ENCODE measurements at places on chromosomes 13 and 19.
A peak's percentile ranks its signal among the peaks of the same experiment; 100 is the strongest.

DNA sequence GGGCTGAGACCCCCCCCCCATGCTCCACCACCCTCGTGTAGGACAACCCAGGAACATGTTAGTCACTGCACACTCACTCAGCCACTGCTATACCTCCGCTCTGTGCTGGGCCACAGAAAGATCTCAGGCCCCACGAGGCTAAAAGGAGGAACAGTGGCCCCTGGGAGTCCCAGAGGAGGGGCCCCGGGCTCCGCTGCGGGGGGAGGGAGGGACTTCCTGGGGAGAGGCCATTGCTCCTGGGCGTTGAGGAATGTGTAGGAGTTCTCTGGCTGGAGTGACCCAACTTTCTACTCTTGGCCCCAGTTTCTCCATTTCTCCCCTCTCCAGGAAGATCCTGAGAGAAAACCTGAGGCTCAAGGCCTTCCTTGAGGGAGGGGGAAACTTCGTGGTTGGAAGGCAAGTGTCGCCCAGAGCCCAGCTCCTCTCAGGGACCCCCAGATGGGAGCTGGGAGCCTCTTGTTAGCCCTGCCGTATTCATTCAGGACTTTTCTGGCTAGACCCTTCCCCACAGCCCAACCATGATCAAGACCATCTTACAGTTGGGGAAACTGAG, 13.6 kb downstream of the ONECUT3 start:
- ATAC-seq, result no peak

GRCh38 chr19:29682236-29682895, 17.1 kb downstream of the PLEKHF1 start:
- ATAC-seq, result no peak

GRCh38 chr19:19554074-19555023, 16.3 kb downstream of the CILP2 start:
- peak; percentile 65 for ATAC-seq

DNA sequence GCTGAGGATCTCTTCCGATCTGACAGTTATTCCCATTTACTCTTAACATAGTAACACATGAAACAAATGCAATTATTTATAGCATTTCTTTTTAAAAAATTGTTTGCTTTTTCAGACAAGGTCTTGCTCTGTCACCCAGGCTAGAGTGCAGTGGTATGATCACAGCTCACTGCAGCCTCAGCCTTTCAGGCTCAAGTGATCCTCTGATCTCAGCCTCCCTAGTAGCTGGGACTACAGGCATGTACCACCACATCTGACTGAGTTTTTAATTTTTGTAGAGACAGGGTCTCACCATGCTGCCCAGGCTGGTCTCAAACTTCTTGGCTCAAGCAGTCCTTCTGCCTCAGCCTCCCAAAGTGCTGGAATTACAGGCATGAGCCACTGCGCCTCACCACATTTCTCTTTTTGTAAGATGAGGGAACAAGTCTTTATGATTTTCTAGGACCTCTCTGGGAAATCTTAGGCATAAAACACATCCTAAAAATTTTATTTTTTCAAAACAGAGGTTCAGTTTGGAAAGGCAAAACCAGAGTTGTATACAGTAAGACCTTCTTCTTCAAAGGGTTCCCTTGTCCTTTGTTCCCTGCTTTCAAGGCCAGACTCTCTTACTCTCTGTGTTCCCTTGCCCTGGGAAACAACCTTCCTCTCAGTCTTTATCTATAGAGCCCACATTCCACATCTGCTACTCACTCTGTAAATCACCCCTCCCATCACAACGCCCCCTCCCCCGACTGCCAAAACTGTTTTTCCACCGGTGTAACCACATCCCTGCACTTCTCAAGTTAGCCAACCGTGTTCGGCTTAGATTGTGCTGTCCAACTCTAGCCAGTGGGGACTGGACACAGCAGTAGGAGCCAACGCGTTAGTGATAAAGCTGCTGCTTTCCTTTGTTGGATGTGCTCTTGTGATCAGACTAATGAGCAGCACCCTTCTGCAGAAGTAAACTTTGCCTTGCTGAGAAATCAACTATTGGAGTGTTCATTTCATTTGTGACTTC, 56.2 kb downstream of the DHRS12 start:
- ATAC-seq, result no peak

DNA sequence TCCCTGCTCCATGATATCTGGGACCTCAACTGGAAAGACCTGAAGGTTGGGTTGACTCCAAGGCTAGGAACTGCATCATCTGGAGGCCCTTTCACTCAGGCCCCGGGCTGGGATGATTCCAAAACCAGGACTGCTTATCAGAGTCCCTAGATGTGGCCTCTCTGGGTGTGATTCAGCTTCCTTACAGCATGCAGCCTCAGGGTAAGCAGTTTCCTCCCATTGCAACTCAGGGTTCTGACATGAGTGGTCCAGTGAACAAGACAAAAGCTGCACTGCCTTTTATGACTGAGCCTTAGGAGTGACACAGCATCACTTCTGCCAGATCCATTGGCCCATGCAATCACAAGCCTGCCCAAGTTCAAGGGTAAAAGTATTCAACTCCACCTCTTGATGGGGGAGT, 502.8 kb downstream of the COG6 start:
- no peak for ATAC-seq

DNA sequence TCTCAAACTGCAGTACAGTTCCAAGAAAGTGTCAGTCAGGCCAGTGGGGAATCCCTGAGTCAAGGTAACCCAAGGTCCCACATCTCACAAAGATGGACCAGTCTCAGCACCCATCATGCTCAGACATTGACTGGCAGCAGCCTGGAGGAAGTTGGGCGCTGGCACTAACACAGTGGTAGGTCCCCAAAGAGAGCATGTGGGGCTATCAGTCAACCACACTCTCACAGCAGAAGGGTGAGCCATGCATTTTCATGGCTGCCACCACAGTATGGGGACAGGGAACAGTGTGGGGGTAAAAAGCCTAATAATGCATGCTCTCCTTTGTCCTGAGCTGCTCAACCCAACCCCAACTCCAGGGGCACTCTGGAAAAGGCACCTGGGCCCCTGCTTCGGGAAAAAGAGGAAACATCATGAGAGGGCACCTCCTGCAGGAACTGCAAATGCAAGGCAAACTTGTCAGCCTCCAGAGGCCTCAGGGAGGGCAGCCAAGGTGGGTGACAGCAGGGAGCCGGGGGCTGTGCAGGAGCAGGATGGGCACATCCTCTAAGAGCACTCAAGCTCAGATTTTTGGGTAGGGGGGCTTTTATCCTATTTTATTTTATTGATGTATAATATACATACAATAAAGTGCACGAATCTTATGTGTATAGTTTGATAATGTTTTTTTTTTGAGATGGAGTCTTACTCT, 9.5 kb upstream of the PLEKHF1 start:
- no peak for ATAC-seq

- ATAC-seq, result 0 out of 3 replicates have a peak, but pooled peaks have one; percentile 40
Measured at GRCh38 chr13:65656740-65657329, 1573.3 kb downstream of the PCDH9 start.

- no peak for ATAC-seq
Measured at GRCh38 chr19:50434525-50434924, 1.8 kb downstream of the MYBPC2 start.

DNA sequence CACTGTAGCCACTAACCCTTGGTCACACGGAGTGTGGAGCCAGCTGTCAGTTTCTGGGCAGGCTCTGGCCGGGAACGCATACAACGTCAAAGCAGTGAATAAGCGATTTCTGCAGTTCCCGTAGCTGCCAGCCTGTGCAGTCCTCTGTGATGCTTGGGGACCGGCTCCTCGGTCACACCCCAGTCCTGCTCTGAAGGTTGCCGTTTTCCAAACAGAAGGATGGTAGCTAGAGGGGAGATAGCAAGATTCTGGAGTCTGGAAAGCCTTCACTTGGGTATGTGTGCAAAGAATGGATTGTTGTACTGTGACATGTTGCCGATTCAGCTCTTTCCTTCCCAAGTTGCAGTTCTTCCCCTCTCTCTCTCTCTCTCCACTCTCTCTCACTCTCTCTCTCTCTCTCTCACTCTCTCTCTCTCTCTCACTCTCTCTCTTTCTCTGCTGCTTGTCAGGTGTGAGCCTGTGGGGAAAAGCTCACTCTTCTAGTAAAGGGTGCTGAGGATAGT, 38.7 kb upstream of the C1QTNF9 start:
- peak; percentile 73 for ATAC-seq

- ATAC-seq, result no peak
Measured at GRCh38 chr19:38392707-38393308, 4.3 kb downstream of the SPRED3 start.

- ATAC-seq, result peak; percentile 54
Measured at GRCh38 chr13:99087954-99088491, 110.2 kb upstream of the DOCK9 start.

DNA sequence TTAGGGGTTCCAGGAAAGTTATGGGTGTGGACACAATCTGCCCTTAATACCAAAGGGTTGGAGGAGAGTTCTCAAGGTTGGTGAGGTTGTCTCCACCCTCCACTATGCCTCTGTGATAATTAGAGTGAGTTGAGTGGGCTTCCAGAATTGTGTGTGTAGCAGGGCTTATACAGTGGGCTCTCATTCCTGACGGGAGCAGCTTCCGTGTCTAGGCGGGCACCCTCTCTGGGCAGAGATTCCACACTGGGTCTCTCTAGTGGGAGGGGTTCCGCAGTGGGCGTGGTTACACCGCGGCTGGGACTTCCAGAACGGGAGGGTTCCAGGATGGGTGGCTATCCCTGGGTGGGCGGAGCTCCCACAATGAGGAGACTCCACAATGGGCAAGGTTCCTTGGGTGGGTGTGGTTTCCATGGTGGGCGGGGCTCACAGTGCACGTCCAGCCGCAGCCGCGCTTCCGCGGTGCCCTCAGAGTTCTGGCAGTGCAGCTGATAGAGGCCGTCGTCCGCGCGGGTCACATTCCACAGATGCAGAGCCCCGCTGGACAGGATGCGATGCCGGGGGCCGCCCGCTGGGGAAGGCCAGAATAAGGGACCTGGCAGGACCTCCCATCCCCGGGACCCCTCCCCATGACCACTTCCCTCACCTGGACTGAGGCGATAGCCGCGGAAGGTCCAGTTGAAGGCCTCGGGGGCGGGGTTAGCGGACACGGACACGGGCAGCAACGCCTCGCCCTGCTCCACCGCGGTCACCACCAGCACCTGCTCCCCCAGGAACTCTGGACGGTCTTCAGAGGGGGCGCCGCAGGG, 8.4 kb downstream of the NPHS1 start:
- ATAC-seq, result peak; percentile 57

DNA sequence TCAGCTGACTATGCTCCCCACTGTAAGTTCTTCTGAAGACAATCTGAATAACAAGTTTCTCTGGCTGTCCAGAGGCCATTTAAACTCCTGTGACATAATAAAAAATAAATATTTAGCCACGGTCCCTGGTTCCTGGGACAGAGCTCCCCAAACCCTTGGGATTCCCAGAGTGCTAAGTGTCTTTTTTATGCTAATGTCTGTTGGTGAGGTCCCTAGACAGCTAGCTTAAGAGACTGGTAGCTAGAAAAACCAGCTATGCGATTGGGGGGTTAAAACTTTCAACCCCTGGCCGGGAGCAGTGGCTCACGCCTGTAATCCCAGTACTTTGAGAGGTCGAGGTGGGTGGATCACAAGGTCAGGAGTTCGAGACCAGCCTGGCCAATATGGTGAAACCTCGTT, 5.9 kb downstream of the EPSTI1 start:
- no peak for ATAC-seq

DNA sequence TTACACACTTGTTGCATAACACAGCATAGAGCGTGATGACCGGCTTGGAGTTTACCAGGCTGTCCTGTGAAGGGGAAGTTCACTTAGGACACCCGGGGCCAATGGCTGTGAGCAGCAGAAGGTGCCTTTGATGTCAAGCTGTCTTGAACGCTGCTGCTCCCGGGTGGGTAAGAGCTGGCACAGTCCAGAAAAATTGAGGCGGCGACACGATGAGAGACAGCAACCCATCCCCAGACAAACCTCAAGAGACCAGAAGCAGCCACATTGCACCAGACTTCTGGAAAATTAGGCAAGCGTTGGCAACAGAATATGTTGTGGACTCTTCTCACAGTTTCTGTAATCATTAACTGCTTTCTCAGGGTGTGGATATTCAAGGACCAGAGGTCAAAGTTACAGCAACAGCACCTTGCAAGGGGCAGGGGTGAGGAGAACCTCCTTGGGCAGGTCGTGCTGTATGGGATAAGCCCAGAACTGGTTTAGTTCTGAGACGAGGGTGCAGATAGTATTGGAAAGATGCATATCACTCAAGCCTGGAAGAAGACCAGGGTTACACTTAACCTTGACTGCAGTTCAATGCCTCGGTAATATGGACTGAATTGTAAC, 10.1 kb downstream of the NFILZ start:
- ATAC-seq, result no peak

DNA sequence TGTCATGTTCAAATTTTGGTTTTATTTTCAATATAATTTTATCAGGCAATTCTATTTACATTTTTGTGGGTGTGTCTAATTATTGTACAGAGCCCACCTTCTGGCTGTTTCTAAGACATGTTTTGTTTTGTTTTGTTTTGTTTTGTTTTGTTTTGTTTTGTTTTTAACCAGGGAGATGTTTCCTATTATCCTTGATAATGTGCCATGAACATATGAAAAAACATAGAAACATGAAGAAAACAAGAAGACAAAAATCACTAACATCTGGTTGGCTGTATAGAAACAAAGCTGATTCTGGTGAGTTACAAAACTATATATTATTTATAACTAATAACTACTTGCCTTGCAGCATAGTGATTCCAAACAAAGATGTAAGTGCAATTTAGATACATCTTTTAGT, 128.1 kb upstream of the TRPC4 start:
- ATAC-seq, result no peak

GRCh38 chr19:48244281-48244680, 11.4 kb downstream of the CARD8 start:
- ATAC-seq, result no peak

DNA sequence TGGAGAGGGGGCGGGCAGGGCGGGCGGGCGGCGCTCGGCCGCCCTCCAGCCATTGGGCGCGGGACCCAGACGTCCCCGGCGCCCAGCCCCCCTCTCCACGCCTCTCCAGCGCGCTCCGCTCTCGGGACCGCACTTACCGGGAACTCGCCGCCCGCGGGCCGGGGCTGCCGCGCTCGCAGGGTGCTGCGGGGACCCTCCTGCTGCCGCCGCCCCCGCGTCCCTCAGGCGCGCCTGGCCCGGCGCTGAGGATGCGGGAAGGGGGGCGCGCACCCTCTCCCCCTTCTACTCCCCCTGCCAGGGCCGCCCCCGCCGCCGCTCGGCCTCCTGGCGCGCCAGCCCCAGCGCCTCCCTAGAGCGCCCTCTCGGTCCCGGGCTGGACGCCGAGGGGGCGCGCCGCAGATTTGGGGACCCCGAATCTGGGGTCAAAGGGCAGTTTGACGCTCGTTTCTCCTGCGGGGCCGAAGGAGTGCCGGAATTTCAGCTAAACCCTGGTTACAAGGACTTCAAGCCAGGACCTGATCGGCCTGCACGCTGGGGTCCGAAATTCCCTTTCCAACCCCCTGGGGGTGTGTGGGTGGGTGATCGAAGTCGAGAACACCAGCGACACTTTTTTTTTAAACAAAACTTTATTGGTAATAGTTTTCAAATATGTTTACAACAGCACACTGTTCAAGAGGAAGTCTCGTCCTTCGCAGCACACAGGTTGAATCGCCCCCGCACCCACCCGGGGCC, 696 bp upstream of the SAMD1 start:
- peak; percentile 76 for ATAC-seq

Data from SK-N-SH treated with all-trans-retinoic acid at 6 μM for 48 hours (cell line).